Urinary bladder (tissue), 4 donors: ENCODE measurements at places on chromosomes 13 and 19.

DNA sequence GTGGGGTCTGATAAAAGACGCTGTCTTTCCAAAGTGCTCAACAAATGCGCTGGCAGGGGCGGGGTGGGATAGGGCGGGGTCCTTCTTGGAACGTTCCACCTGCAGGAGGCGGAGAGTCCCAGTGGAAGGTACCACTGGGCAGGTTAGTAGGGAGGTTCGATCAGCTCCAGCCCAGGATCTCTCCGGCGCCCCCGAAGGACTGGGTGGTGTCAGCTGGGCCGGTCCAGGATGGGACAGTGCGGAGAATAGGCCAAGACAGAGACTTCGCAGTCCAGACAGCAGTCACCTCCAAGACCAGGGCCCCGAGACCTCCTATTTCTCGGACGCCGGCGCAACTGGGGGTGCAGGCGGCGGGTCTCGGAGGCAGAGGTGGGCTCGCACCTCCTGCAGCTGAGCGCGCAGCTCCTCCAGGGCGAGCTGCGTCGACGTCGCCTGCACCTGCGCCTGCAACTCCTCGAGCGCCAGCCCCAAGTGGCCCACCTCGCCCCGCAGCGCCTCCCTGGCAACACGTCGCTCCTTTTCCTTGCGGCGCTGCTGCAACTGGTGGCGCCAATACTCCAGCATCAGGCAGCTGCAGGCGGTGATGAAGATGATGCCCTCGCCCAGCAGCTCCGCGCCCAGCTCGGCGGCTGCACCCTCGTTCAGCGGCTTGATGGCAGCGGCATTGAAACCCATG, 21.6 kb downstream of the VASP start:
- no peak for DNase-seq

DNA sequence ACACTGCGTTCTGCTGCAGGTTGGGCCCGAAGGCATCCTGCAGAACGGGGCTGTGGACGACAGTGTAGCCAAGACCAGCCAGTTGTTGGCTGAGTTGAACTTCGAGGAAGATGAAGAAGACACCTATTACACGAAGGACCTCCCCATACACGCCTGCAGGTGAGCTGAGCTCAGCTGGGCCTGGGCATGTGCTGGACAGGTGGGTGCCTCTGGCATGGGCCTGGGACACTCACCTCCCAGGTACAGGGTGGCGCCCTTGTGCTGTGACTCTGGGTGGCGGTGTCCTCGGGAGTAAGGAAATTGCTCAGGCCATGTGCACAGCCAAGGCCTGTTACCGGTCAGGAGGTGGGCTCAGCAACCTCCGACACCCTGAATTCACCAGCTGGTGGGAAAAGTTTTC, 14.2 kb downstream of the UPF1 start:
- DNase-seq: no peak

GRCh38 chr13:25473864-25474263, 102.1 kb downstream of the ATP8A2 start:
- no peak for DNase-seq

DNA sequence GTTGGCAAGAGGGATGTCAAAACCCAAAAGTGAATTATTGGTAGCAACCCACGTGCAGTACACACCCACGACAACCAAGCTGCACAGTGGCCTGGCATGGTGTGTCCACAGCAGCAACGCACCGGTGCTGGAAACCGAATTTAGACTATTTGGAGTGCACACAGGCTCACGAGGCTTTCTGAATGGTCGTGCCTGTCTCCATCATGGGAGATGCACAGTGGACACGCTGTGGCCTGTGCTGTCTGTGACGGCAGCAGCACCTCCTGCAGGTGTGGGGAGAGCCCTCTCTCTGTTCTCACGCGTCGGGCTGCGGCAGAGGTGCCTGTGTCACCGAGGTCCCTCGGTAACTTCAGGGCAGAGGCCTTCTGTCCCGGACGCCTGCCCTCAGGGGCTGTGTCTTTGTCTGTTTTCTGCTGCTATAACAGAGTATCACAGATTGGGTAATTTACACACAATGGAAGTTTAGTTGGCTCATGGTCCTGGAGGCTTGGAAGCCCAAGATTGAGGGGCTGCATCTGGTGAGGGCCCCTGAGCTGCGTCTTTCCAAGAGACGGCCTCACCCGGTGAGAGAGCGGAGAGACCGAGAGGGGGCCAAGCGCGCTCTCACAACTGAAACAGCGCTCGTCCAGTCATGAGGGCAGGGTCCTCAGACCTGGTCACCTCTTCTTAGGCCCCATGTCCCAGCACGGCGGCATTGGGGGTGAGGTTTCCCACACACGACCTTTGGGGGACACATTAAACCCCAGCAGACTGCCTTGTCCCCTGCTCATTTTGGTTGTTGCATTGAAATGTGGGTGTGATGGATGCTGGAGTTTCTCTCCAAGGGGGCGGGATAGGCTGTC, 9.1 kb upstream of the MCF2L start:
- no peak for DNase-seq

DNA sequence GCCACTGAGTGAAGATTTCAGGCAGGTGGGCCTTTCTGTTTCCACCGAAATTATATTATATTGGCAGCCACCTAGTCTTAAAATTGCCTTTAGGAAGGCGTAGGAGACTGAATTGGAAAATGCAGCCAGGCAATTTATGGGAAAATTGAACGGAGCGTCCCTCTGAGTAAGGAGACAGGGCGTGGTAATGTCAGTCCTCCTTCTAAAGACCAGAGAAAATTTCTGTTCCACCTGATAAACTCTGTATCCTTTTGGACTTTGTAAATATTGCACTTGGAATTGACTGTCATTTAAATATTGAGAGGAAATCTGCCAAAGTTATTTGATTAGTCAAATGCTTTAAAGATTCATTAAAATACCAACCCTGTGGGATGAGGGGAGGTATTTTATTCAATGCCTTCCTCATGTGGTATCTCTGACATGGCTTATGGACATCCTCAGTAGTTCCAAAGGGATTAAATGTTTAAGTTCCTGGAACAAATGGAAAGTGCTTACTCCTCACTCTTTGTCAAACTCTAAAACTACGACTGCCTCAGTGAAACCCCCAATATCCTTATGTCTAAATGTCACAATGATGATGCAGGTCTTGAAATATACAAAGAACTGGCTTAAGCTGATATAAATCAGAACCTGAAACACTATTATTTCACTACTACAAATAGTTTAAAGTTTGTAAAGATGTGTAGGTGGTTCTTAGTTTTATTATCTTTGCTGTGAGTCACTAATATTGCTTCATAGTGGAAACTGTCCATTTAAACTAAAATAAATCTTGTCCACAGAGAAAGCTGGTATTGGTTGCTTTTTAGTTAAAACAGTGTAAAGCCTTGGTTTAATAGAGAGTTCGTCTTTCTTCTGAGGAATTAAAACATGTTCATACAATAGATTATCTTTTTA, 203.2 kb downstream of the FGF14 start:
- DNase-seq: no peak

DNA sequence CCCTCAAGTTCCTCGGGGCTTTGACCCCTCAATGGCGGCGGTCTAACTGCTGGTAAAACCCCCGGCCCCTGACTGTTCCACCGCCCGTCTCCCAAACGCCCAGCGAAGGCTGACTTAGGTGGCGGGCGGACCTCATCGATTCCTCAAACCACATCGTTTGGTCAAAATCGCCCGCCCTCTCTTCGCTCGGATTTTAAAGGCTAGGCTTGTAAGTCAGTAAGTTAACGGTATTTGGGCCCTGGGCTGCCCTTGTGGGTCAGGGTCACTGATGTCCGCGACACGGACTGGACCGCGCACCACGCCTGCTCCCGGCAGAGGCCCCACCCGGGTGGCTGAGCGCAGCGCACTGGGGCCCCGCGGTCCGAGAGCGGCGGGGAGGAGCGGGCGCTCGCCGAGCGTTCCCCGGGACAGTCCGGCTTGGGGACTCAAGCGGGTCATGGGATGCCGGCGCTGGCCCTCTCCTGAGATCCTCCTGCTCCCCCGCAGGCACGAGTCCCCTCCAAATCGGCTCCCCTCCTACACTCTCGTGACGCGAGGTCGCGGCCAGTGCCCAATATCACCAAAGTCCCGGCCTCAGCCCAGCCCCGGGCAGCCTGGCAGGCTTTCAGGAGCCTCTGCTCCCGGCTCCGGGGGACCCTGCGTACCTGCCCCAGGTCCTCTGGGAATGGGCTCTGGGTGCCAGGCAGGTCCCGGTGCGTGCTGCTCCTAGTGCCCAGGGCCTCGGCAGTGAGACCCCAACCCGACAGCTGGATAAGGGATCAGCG, 1.0 kb downstream of the FLT1 start:
- no peak for DNase-seq

- no peak for DNase-seq
These were observed 628.0 kb downstream of the EFNB2 start for GRCh38 chr13:105907319-105908019.

DNA sequence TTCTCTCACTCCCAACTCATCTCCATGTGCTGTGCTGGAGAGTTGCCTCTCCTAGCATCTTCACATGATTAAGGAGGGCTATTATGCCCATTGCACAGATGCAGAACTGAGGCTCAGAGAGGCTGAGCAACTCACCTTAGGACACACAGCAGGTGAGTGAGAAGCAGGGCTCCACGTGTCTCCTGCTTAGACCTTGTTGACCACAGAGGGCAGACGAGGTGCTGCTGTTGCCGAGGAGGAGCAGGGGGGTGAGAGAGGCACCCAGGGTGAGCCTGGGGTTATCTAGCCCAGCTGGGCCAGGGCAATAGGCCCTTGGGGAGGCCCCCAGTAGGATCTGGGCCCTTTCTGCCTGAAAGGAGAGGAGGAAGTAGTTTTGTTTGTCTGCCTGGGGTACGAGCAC, 2.4 kb upstream of the HSH2D start:
- no peak for DNase-seq

- DNase-seq: no peak
These were observed 148.0 kb downstream of the FOXO1 start for GRCh38 chr13:40518481-40518882.
